Activated naive CD4-positive, alpha-beta T cell treated with anti-CD3 and anti-CD28 coated beads, Interleukin-2, amount 10 ng/mL, durations not matched to agents 7 days and 5 days (primary cell): ENCODE measurements at places on chromosomes 6 and 20.

DNA sequence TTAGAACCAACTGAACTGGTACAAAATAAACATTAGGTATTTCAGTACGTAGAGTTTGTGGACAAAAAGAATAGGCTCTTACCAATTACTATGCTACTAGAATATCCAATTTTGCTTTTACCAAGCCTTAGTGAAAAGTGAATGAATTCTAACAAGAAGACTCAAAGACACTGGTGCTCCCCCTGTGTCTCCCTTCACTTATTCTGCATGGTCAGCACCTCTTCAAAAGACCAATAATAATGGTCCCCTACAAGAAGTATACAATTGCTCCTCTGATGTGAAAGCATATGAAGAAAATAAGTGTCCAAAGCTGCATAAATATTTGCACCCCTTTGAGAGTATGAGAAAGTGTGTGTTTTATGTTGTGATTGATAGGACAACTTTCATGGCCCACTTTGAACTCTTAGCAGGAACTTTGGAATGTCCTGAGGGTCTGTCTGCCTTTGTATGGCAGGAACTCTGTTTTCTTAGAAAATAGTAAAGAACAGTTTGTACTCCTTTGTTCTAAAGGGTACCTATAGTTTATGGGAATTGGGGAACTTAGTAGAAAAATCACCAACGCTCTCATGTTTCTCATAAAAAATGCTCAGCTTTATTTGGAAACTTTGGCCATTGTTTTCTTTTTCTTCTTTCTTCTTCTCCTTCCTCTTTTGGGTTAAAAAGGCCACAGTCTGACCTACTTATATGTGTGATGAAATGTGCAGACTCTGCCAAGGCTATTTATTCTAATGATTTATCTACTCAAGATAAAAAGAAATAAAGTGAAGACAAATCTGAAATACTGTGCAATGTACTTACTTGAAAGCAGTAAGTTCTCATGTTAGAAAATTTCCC is 352.4 kb downstream of the LAMA2 start:
- no peak for DNase-seq

GRCh38 chr6:158437571-158437970 is 122.3 kb upstream of the TMEM181 start:
- DNase-seq = no peak

- DNase-seq = no peak
Measured at GRCh38 chr6:155272353-155273232, 8.8 kb downstream of the CLDN20 start.

DNA sequence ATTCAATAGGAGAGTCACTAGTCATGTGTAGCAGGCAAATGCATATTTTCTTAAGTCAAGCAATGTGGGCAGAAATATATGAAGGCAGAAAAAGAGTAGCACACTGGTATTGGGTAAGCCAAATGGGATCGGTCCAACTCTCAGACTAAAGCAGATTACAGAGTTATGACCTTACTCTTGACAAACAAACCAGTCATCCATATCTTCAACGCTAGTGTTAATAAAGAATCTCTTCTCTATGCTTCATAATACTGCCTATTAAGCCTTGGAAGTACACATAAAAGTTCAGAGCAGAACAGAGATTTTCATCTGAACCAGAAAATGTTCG is 320.2 kb upstream of the JARID2 start:
- no peak for DNase-seq

DNA sequence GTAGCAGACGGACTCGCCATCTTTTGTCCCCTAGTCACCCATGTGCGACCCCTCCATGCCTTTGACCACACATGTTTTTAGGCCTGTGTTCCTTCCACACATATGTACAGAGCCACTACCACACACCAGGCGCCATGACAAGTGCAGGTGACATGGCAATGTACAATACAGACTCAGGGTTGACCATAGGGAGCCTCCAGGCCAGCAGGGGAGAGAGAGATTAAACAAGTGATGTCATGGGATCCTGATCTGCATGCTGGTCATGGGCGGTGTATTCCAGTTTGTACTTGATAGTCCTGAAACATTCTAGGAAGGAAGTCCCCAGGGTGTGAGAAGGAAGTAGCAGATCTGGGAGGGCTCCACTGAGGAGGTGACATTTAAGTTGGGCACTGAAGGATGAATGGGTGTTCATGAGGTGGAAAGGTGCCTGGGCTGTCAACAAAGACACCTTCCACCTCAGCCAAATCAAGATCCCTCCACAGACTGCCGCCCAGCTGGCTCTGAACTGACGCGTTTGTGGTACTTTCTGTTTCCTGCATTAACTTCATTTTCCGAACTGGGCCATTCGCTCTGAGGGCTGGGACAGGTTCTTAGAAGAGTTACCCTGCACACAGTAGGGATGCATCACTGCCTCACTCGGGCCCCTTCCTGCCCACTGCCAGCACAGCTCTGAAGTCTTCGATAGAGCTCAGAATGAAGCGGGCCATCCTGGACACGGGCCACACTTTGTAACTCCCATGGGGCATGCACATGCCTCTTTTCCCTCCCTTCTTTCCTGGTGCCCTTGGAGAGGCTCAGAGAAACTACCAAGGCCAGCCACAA is 94.0 kb downstream of the NOL4L start:
- DNase-seq = no peak

- peak; percentile 76 for DNase-seq
Measured at GRCh38 chr20:2469991-2470422, 582 bp downstream of the SNRPB start.

GRCh38 chr6:45514454-45515230 is 136.9 kb upstream of the SUPT3H start:
- DNase-seq = no peak

GRCh38 chr6:92399911-92400310 is 1019.4 kb downstream of the EPHA7 start:
- DNase-seq = no peak

DNA sequence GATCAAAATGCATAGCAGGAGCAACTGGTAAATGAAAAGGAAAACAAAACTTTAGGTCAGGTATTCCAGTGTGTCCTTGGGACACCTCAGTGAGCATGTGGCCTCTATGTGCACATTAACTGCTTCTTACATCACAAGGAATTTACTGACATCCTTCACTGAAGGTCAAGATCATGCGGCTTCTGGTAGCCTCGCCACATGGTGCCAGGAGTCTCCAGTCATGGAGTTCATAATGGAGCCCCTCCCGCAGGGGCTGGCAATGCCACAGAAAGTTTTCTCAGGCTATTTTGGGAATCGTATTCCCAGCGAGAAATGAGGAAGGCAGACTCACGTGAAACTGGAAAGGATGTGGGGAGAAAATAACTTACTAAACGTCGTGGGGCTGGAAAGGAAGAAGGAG is 19.7 kb upstream of the SLC22A3 start:
- no peak for DNase-seq

DNA sequence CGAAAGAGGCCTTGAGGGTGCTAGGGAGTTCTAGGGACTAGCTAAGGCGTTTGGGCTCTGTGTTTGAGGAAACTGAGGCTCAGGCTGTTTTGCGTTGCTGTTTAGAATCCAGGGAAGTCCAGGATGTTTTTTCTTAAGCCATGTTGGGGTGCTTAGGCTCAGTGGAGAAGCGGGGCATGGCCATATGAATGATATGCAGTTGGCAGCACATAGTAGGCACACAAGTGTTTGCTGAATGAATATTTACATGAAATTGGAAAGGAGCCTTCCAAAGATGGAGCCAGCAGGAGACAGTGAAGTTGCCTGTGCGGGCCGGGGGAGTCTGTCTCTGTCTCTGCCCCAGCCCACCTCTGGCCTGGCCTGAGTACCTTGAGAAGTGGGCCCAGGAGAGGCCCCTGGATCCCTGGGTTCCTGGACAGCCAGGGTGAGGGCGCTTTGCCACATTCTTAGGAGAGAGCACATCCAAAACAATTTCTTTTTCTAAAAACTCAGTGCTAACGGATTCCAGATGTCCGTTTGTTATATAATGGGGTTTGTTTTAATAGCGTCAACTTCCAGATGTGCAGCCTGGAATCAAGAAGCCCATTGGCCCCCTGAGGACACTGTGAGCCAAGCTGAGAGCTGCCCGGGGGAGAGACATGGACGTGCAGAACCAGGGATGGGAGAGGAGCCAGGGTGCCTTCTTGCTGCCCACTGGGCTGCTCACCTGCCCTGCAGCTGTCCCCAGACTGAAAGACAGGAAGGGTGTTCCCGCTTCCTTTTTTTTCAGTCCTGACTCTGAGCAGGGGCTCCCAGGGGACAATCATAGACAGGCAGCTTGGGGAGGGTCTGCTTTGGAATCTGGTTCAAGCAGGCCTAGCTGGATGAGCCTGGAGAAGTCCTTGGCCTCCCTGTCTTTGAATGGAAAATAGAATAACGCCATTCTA is 20.1 kb upstream of the EMILIN3 start:
- DNase-seq = no peak

- no peak for DNase-seq
Measured at GRCh38 chr20:18412221-18412901, 54.5 kb downstream of the DZANK1 start.

GRCh38 chr20:22719167-22719591 is 134.8 kb upstream of the FOXA2 start:
- no peak for DNase-seq

DNA sequence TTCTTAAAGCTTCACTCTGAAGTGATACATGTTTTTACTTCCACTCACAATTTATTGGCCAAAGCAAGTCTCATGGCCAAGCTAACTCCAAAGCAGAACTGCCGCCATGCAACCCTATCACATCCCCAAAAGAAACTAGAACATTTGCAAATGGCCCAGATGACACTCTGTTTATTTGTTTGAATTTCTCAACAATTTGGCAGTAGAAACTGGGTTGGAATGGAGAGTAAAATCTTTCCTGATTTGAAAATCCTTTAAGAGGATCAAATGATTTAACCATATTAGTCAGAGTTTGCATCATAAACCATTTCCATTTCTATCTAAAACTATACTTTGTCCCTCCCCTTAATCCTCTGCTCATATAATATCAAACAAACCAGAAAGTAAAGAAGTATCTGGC is 39.1 kb upstream of the E2F3 start:
- DNase-seq = no peak

GRCh38 chr20:44743080-44743701 is 2.5 kb upstream of the KCNK15 start:
- no peak for DNase-seq

DNA sequence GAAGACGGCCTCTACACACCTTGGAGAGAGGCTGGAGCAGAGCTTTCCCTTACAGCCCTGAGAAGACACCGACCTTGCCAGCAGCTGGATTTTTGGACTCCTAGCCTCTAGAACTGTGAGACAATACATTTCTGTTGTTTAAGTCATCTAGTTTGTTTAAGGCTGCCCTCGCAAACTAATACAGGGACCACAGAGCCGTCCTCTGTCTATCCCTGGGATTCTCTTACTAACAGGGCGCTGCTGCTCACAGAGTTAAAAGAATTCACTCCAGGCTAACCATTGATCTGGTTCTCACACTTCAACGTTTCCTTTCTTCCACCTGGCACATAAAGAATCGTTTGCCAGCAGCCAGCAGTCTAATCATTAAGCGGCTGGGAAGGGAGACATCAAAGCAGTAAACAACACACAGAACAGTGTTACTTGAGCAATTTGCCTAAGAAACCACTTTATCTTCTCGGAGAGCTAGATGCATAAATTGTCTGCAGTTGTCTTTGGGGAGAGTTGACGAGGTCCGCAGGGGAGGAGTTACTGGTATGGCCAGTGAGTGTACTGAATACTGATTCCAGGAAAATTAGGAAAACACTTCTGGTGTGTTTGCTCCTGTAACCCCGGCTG is 103.5 kb upstream of the AKAP12 start:
- DNase-seq = no peak

- no peak for DNase-seq
Measured at GRCh38 chr6:144394210-144394609, 109.1 kb downstream of the UTRN start.

- DNase-seq = no peak
Measured at GRCh38 chr6:4856785-4857184, 80.6 kb downstream of the CDYL start.

DNA sequence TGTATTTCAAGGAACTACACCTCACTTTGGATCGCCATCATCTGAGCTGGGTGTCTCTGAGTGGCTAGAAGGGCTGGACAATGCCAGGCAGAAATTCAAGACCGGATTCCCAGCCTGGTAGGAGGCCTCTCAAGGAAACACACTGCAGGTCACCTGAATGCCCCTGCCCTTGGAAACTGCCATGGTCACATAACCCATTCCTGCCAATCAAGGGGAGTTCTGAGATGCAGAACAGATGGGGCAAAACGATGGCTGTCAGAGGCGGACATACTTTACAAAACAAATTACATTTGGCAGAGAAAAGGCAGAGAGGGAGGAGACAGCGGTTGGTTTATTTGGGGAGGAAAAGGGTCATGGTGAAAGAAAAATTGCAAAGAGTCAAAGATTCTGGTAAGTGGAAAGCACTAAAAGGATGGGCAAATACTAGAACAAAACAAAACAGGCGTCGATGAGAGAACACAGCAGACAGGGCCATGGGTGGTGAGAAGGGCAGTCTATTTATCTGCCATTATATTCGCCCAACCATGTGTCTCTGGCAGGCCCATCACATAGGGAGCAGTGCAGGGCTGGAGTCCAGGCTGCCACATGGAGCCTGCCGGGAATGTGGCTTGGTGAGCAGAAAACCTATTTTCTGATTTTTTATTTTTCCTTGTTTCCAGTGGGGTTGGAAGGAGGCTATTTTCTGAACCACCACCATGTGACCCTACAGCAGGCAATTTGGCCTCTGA is 13.5 kb downstream of the BEND3 start:
- no peak for DNase-seq

DNA sequence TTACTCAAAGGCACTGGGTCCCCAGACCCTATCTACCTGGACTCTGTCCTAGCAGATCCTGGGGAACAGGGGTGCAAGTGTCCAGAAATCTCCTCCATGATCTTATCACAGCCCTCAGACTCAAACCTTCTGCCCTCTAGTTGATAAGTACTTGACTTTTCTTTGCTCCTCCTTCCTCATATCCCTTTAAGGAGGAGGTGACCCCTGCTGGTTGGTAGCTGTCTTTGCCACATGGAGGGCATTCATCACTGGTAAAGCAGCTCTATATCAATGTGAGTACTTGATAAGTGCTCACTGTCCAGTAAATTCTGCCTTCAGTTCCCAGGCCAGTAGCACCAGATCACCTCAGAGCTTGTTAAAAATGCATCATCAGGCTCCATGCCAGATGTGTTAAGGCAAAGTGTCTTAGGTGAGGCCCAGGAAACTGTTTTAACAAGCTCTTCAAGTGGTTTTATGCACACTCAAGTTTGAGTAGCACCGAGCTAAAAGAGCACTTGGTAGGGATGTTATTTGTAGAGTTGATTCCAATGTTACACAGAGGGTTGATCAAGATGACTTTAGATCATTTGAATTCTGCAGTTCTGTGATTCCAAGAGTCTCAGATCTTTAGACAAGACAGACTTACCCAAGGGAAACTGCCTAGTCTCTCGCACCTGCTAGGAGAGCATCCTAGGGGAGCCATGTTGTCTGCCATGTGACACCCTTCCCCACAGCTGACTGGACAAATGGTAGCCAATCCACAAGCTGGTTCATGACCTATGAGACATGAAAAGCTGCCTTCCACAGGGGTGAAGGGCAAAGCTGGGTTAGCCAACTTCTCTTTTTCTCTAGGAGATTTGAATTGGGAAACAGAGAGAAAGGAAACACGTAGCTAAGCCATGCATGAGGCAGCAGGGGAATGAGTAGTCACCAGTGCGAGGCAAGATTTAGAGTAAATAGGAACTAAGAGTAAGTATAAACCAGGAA is 18.6 kb downstream of the TREML2 start:
- peak; percentile 75 for DNase-seq

GRCh38 chr6:4656106-4656505 is 120.1 kb upstream of the CDYL start:
- DNase-seq = no peak

GRCh38 chr6:148652205-148652604 is 94.6 kb upstream of the UST start:
- no peak for DNase-seq
